Mucosa of descending colon (tissue), 3 donors: ENCODE measurements at places on chromosomes 12 and 14. TPM values are rescaled to one million over a fixed set of nuclear protein-coding genes. Genes with fewer than 3 reads are reported as not detected.

The GZMH gene
- total RNA-seq: 1.2 TPM

- DNase-seq: no peak
These were observed 380.1 kb downstream of the NOVA1 start for GRCh38 chr14:26217778-26218177.

GRCh38 chr14:68593806-68594536 is 198.9 kb downstream of the ZFP36L1 start:
- no peak for DNase-seq

The PLCZ1 gene
- not detected for total RNA-seq

GRCh38 chr12:50218386-50218785 is 51.2 kb upstream of the CERS5 start:
- DNase-seq: no peak

The PLA2G1B gene
- total RNA-seq: not detected

DNA sequence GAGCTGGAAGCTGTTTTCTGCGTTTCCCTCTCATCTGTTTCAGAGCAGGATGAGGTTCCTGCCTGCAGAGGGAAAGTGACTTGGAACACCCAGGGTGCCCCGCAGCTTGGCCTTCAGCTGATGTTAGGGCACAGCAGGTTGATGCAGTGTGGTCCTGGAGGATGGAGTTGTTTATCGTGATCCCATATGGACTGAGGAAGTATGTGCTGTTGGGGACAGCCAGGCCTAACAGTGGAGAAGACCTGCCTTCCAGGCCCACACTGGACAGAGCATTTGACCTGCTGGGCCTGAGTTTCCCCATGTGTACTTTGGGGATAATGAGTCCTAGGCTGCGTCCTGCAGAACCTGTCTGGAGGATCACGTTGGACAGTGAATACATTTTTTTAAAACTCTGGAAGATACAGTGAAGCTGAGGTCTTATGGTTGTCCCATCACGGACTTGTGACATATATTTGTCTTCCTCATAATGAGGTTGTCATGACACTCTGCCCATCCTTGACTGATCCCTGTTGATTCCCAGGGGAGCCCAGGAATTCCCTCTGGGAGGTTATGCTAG is 12.8 kb downstream of the SERPINA1 start:
- no peak for DNase-seq

The CLEC12A gene
- 0.41 TPM for total RNA-seq

The RPGRIP1 gene
- total RNA-seq: not detected

DNA sequence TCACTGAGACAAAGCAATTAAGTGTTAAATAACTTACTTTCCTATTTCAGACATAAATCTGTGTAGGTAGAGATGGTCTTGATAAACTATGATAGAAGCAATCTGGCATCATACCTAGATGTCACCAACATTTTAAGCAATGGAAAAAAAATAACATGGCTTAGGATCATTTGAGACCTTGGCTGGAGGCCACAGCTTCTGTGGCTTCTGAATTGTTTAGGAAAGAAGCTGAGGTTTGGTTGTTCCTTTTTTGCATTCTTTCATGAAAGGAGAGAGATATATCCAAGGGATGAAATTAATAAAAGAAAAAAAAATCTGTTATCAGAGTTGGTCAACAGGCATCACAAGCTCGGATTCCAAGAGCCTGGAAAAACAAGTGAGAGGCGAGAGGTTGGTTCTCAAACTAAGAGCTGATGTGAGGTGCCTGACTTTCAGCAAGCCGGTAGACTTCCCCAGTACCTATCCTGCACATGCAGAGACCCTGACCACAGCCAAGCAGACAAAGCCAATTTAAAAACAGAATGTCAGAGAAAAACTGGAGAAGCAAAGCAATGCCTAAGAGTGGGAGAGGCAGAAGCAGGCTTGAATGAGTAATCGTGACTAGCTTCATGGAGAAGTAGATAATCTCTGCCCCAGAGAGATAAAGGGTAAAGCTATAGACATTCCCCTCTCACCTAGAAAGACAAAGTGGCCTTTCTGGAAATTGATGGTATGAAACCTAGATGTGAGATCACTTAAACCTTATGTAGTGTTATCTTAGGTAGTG is 43.4 kb upstream of the ST8SIA1 start:
- no peak for DNase-seq

GRCh38 chr14:26281280-26281998 is 316.4 kb downstream of the NOVA1 start:
- no peak for DNase-seq

The DHRS4L2 gene
- total RNA-seq: 45.9 TPM

- no peak for DNase-seq
These were observed 66.0 kb upstream of the YARS2 start for GRCh38 chr12:32821710-32822109.

DNA sequence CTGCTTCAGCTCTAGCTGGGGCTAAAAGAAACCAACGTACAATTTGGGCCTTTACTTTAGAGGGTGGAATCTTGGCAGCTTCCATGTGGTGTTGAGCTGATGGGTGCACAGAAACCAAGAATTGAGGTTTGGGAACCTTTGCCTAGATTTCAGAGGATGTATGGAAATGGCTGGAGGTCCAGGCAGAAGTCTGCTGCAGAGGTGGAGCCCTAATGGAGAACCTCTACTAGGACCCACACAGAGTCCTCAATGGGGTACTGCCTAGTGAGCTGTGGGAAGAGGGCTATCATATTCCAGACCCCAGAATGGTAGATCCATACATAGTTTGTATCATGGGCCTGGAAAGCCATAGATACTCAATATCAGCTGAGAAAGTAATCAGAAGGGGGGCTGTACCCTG is 500.4 kb upstream of the ATP2B1 start:
- DNase-seq: no peak

The NTS gene
- total RNA-seq: not detected

DNA sequence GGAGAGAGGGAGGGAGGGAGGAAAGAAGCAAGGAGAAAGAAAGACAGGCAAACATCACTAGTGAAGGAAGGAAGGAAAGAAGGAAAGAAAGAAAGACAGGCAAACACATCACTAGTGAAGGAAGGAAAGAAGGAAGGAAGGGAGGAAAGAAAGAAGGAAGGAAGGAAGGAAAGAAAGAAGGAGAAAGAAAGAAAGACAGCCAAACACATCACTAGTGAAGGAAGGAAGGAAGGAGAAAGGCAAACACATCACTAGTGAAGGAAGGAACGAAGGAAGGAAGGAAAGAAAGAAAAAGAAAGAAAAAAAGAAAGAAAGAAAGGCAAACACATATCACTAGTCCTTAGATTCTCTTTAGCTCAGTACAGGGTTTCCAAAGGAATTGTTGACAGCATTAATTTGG is 5.3 kb downstream of the FZD10 start:
- no peak for DNase-seq

DNA sequence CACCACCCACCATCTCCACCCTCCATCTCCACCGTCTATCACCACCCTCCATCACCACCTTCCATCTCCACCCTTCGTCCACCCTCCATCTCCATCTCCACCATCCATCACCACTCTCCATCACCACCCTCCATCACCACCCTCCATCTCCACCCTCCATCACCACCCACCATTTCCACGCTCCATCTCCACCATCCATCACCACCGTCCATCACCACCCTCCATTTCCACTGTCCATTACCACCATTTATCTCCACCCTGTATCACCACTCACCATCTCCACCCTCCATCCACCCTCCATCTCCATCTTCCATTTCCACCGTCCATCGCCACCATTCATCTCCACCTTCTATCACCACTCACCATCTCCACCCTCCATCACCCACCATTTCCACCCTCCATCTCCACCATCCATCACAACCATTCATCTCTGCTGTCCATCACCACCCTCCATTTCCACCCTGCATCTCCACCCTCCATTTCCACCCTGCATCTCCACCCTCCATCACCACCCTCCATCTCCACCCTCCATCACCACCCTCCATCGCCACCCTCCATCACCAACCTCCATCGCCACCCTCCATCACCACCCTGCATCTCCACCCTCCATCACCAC is 6.1 kb upstream of the CEP170B start:
- no peak for DNase-seq

The ABCC9 gene
- total RNA-seq: 7.3 TPM

DNA sequence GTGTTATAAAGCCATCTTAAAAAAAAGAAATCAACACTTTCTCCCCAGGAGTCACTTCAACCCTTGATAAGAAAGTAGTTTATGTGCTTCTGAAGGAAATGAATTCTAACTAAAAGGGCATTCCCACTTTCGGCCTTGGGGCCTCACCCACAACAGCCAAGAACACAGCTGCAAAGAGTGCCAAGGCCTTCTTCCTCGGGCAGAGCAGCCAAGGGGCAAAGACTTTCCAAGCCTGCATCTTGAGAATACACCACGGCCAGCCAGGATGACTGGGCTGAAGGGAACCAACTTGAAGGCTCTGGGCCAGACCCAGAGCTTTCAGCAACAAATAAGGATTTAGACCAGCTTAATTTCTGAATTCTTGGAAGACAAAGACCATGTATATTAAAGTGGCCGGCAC is 60.4 kb upstream of the FOXN3 start:
- DNase-seq: no peak

DNA sequence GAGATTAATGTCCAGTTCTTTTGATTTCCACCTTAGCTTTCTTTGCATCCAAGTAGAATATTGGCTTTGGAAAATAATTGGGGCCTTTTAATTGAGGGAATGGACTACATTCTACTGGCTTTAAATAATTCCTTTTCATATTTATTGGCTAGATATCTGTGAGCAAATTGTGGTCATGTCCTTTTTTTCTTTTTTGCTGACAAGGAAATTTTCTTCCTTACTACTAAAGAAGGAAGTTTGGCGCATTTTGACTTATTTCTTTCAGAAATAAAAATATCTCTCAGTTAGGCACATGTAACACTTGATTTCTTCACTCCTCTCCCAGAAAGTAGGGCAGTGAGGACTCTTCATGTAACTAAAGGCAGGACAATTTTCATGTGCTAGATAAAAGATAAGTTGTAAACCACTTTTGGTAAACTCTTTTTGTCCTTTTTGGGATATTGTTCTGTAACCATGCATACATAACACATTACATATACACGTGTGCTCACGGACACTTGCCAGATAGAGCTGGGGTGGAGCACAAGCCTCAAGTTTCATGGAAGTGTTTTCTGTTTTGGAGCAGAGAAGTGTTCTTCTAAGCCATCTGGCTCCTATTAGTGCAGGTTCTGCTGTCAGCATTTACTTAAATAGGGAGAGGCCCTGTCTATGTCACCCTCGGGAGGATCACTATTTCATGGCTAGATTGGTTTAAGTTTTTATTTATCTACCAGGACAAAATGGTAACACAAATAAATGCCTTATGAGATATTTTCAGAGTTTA is 85.1 kb upstream of the LRIG3 start:
- DNase-seq: no peak

The ACOT2 gene
- 18.8 TPM for total RNA-seq

DNA sequence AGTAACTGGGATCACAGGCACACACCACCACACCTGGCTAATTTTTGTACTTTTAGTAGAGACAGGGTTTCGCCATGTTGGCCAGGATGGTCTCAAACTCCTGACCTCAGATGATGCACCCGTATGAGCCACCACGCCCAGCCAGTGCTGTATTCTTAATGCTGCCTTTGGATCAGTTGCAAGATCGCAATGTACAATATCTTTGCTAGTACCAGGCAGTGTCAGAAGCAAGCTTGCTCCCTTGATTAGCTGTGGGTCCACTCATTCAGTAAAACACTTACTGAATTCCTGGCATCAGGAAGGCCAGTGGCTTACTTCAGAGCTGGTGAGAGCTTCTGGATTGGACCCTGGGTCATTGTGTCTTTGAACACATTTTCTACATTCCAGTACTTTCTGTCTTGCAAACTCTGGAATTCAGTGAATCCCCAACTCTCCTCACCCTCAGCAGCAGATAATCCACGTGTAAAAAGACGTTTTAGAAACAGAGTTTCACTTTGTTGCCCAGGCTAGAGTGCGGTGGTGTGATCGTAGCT is 1183.7 kb downstream of the AACS start:
- no peak for DNase-seq

GRCh38 chr14:101248840-101249675 is 312.2 kb upstream of the DIO3 start:
- DNase-seq: no peak

DNA sequence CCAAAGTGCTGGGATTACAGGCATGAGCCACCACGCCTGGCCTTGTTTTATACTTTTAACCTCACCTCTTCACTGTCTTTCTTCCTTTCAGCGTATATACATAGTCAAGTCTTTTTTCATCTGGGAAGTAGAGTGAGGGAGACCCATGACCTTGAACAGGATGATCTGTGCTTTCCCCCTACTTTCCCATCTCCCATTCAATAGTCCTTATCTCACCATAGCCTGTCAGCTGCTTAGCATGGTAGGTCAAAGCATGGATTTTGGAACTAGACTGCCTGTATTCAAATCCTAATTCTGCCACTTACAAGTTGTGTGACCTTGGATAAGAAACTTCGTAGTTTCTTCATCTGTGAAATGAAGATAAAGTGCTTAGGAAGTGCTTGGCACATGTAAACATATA is 96.4 kb upstream of the MON2 start:
- DNase-seq: no peak

GRCh38 chr14:78278464-78279250 is 108.5 kb downstream of the NRXN3 start:
- no peak for DNase-seq

The METTL25 gene
- total RNA-seq: 9.7 TPM

The ESR2 gene
- 0.41 TPM for total RNA-seq

The UNC119B gene
- 23.3 TPM for total RNA-seq

DNA sequence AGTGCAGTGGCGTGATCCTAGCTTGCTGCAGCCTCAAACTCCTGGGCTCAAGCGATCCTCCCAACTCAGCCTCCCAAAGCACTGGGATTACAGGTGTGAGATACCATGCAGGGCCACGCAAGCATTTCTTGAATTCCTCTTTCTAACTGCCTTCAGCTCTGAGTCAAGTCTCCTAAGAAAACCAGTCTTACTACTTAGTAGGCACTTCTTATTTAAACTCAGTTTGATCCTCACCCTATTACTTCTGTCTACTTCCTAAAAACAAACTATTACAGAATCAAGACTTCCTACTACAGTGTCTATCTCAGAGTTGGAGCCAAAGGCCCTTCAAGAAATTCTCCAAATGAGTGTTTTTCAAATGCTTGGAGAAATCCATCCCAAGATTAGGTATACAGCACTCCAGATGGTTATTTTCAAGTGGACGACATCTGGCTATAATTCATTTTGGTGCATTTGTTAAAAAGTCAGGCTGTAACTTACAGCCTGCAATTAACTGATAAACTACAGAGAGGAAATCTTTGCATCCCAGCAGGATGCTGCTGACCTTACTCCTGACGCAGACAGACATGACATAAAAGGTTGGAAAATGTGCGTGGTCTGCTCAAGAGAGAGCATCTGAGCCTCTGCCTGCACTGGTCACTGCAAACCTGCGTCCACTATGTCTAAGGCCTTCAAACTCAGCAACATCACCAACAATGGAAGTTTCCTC is 34.7 kb downstream of the SSH1 start:
- DNase-seq: no peak

The SLC2A14 gene
- 0.47 TPM for total RNA-seq

The SOX5 gene
- total RNA-seq: 13.0 TPM
